ENCODE measurements at places on chromosomes 12 and 14.

DNA sequence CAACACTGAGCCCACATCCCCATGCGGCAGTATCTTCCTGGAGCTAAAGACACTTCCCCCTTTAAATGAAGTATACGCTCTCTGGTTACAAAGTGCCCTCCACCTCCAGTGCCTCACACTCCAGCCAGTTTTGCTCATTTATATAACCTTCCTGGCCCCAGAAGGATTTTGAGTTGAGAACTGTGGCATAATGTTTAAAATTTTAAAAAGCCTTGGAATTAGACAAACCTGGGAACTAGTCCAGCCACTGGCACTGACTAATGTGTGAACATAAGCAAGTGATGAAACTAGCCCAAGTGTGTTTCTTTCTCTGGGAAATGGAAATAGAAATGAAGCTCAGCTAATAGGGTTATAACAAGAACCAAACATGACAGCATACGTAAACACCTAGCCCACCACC lies 723.7 kb upstream of the USP15 start:
- DNase-seq = no peak

DNA sequence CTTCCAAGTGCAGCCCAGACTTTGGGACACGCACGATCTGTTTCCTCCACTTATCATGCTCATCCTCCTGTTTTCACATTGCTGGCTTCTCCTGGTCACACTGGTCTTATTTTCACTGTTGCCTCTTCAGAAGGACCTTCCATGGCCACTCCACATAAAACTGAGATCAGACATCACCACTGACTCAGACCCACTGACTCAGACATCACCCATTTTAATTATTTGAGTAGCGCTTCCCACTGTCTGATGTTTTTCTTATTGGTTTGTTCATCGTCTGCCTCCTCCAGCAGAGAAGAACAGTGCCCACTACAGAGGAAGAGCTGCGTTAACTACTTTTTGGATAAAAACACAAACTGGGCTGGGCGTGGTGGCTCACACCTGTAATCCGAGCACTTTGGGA lies 270.5 kb upstream of the PWP1 start:
- DNase-seq = no peak

DNA sequence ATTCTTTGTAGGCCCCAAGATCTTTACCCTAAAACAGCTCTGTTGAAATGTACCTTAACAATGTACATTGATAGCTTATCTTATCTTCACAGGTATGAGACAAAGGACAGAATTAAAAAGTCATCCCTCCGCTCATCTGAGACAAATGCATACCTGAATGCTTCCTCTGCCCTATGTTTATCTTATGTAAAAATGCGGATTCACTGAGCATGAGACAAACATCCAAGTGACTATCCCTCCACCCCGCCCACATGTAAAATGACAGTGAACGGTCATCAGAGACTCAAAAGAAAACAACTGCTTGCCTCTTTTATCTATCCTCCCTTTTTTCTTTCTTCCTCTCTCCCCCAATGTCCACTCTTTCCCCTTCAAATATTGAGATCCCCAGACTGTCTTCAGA lies 37.2 kb upstream of the ZNF740 start:
- no peak for DNase-seq

GRCh38 chr12:53974084-53975063 lies at the start of gene HOTAIR:
Gene HOTAIR, minus strand, starts transcription at chr12:53974954.
- DNase-seq = no peak

DNA sequence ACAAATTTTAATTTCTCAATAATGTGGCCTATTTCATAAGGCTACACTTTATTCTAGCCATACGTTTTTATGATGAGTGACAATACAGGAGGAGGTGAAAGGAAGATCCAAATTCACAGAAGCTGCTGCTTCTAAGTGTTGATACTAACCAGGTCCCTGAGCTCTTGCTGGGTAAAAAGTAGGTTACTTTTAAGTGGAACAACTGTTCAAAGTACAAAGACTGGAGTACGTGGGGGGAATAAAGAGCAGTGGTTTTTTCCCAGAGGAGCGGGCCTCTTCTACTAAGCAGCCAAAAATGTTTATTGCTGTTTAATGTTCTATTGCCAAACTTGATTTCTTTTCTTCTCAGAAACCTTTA lies 301.8 kb downstream of the AEBP2 start:
- no peak for DNase-seq

GRCh38 chr12:51323317-51323960 lies 535 bp downstream of the BIN2 start:
- DNase-seq = no peak

DNA sequence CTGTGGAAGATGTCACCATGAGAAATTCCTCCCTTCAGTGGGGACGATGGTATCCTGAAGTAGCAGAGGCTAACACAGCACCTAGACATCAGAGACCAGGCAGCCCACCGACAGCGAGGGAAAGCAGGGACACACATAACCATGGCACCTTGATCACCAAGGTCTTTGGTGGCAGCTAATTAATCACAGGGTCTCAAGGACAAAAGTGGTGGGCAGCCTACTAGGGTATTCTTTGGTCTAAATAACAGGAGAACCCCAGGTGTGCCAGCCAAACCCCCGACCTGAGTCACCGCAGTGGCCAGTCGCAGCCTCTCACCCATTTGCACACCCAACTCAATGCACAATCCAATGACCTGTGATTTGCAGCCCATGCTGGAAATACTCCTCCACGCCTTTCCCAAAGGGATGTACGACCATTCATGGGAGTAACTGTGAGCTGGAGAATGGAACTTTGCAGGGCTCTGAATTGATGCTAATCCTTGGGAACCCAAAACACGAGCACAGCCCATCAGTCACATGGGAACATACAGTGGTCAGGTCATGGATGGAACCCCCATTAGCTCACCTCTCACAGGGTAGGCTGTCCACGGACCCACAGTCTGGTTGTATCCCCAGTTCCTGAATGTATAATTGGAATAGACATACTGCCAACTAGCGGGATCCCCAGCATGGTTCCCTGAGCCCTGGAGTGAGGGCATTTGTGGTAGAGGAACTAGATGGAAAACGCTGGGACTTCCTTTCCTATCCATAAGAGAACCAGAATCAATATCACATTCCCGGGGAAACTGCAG lies 58.7 kb upstream of the C14orf180 start:
- no peak for DNase-seq

DNA sequence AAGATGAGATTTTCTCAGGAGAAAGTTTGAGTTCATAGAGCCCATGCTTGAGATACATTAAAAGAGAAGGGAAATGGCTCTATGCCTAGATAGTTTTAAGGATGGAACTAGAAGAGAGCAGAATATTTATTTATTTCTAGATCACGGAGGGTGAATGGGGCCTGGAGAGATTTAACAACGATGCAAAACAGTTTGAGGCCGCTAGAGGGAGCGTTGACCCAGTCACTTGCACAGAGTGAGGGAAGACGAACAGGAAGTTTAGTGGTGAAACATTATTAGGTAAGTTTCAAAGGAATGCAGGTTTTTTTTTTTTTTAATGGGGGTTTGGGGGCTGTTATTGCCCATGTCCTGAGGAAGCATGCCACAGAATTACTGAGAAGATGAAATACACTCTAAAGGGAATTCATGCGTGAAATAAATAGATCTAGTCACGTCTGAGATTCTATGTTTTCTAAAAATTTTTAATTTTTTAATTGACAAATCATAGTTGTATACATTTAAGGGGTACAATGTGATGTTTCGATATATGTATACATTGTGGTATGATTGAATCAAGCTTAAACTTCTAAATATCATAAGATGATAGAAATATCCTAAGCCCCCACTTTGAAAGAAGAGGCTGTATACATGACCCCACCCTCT lies 14.8 kb upstream of the PPP1R1A start:
- peak; percentile 39 for DNase-seq

DNA sequence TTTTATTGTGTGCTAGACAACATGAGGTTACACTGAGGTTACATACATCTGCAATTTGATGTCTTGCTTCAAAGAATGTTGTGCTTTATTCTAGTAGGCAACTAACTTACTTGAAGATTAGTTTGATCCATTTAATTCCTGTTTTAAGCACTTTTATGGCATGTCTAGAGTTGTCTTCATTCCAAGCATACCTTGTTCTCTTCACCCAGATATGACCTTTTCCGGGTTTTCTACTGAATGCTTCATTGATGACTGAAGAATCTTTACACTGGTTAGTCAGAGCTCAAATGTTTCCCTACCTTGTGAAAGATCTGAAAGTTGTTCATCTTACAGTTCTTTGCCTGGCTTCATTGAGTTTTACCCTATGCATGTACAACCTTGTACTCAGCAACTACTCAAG lies 274.0 kb upstream of the KITLG start:
- no peak for DNase-seq

- no peak for DNase-seq
Observed at GRCh38 chr12:118436986-118437385, 60.6 kb downstream of the SUDS3 start.

DNA sequence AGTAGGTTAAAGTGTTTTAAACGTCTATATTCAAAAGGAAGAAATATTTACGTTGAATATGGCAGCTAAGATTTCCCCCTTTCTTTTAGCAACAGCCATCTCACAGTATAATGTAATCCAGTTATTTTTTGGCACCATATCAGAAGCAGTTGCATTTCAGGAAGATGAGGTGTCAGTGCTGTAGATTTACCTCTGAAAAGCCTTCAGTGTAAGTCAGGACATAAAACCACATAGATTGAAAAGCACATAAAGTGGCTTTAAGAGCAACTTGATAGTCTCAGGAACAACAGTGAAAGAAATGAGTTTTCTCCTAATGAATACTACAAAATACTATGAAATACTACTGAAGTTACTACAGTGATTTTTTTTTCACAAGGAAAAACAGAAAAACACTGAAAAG lies 6.9 kb downstream of the MLH3 start:
- no peak for DNase-seq

DNA sequence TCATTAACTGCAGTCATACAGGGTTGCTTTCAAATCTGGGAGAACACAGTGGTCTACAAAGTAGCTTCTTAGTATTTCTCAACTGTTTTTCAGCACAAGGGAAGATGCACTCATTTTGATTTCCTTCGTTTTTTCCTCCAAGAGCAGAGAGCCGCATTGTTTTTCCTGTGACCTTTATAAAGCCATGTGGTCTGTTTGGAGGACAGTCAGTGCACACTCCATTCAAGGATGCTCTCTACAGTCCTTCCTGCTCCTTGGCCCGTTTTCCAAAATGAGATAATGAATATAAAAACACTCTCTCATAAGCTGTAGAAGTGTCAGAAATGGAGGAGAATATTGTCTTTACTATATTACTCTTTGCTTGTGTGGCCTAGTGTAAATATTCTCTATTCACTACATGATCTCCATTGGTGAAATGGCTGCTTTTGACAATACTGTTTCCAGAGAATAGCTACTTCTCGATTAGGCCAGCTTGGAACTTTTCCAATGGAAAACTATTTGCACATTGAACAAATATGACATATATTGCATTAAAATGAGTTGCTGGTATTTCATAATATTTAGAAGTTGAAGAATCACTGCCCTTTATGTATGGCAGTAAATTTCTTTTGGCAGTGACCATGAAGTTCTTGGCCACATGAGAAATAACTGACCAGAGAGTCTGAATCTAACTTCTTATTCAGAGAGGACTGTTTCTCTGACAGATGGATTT lies 393.1 kb upstream of the RGS6 start:
- DNase-seq = no peak

DNA sequence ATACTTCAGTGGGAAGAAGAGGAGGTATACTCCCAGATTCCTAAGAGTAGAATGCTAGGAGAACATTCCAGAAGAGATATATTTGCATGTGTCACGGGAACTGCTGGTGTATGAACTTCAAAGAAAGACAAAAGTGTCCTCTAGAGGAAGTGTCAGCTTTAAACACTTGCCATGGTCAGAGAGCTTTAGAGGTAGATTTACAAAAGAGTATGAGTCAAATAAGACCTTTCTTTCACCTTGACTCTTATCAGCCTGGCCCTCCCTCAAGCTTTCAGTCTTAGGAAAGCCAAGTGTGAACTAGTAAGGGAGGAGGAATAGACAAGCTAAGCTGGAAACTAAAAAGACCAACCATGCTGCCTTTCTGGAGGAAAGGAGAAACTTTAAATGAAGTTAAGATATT lies 34.7 kb downstream of the COX8C start:
- DNase-seq = no peak

- no peak for DNase-seq
Observed at GRCh38 chr14:51539571-51540037, 112.1 kb upstream of the FRMD6 start.

DNA sequence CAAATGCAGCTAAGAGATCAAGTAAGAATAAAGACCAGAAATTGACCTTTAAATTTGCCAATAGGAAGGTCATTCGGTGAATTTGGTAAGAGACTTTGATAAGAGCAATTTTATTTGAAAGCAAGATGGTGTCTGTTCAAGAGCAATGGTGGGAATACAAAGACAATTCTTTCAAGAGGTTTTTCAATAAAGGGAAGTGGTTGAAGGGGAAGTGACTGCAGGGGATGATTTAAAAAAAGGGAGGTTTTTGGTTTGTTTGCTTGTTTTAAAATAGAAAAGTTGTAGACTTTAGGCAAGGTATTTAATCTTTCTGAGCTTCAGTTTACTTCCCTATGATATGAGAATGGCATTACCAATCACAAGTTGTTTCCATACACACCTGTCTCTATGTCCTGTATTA lies 4.3 kb upstream of the APPL2 start:
- no peak for DNase-seq

GRCh38 chr12:54134850-54135249 lies 53.9 kb downstream of the SMUG1 start:
- peak; percentile 67 for DNase-seq

- no peak for DNase-seq
Observed at GRCh38 chr12:45464699-45465098, 248.8 kb downstream of the ANO6 start.

DNA sequence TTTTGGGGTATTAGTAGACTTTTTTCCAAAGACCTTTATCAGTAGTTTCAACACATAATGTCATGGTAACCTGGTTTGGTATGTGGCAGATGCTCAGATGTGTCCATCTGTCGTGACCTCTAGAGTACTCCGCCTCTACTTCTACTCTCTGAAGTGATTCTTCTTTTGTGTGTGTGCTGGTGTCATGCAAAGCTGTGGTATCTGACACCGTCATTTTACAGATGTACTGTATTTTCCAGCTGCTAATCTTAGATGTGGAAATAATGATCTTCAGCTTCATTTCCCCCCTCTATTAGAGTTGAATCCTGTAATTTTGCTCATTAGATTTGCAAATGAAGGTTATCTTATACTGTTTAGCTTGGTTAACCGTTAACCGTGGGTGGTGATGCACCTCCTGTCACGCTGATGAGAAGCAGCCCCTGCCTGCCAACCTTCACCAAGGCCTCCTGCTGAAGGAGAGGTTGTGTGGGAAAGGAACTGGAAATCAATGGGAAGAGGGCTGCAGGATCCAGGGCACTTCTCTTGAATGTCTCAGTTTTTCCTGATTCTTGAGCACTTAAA lies 222.4 kb upstream of the AMIGO2 start:
- no peak for DNase-seq

GRCh38 chr14:94728950-94729349 lies 41.0 kb downstream of the GSC start:
- no peak for DNase-seq

DNA sequence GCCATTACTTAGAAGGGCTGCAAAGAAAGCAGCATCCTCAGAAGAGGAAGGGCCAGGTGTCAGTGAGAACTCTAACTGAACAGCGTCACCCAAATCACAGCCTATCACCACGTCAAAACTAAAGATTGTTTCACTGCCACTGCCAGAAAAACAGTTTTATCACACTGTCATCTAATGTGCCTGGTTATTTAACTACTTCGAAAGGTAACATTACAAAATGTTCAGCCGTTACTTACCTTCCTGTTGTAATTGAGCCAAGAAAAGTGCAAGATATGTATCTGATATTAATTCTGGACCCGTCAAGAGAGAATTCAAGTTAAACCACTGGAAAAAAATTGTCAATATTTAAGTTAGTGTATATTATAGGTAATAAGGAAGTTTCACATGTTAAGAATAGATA lies 17.9 kb downstream of the ATXN3 start:
- no peak for DNase-seq

GRCh38 chr14:29800961-29801360 lies 126.7 kb downstream of the PRKD1 start:
- no peak for DNase-seq
